ENCODE measurements at places on chromosomes 16 and 17. TPM values are rescaled to one million over a fixed set of nuclear protein-coding genes. Genes with fewer than 3 reads are reported as not detected.

DNA sequence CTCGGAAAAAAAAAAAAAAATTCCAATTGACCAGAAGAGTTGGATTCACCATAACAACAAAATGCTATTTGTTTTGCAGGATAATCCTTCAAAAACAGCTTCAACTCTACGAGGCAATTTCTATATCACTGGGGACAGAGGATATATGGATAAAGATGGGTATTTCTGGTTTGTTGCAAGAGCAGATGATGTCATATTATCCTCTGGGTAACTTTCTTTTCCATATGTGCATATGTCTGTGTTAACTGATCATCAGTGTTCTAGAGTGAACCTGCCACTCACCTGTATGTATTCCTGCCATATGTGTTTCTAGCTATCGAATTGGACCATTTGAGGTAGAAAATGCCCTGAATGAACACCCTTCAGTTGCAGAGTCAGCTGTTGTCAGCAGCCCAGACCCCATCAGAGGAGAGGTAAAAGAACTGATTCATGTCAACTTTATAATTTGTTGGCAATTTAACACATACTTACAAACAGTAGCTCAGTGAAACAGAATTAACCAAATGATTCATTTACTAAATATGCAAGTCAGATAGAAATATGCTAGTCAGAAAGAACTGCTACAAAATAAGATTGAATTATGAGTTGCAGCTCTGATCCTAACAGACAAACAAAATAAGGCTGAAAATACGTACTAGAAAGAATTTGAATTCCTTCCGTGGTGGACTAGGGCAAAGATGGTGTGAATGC is 14.2 kb downstream of the ERI2 start:
- DNase-seq: no peak

The KRT17 gene
- total RNA-seq: 2.4 TPM

The KCNH6 gene
- not detected for total RNA-seq

GRCh38 chr16:27811881-27812280 is 251.6 kb downstream of the GSG1L start:
- no peak for DNase-seq

The SGCA gene
- total RNA-seq: 0.51 TPM

Data from GM12878 (cell line).